Body of pancreas (tissue), 4 donors: ENCODE measurements at places on chromosomes 5 and 9. TPM values are rescaled to one million over a fixed set of nuclear protein-coding genes. Genes with fewer than 3 reads are reported as not detected.

The TNFSF15 gene
- not detected for total RNA-seq

The PCDHGA10 gene
- 5.3 TPM for total RNA-seq

The SPINK14 gene
- total RNA-seq: not detected

The CCL27 gene
- total RNA-seq: not detected

The MCCC2 gene
- 31.0 TPM for total RNA-seq

The ELAVL2 gene
- total RNA-seq: not detected

The PCDHA10 gene
- total RNA-seq: 3.1 TPM

The HTR4 gene
- not detected for total RNA-seq

The PTCH1 gene
- total RNA-seq: 47.5 TPM

The NMUR2 gene
- not detected for total RNA-seq

The SLC6A3 gene
- total RNA-seq: not detected

The IRX1 gene
- total RNA-seq: 0.78 TPM

The ROR2 gene
- 4.0 TPM for total RNA-seq

The CTNNA1 gene
- 140 TPM for total RNA-seq

The DELE1 gene
- total RNA-seq: 50.6 TPM

The TAS2R1 gene
- total RNA-seq: not detected

The PCDHGA1 gene
- total RNA-seq: 0.33 TPM

The LTC4S gene
- total RNA-seq: 16.2 TPM

The NEURL1B gene
- total RNA-seq: 12.2 TPM

The ADAM19 gene
- total RNA-seq: 1.6 TPM

The PKD2L2 gene
- not detected for total RNA-seq

The IL4 gene
- not detected for total RNA-seq
